Amygdala (tissue), 56 donors: ENCODE measurements at places on chromosomes 16 and 17.

- no peak for DNase-seq
These were observed 47.2 kb downstream of the ABCC1 start for GRCh38 chr16:15996432-15997109.

DNA sequence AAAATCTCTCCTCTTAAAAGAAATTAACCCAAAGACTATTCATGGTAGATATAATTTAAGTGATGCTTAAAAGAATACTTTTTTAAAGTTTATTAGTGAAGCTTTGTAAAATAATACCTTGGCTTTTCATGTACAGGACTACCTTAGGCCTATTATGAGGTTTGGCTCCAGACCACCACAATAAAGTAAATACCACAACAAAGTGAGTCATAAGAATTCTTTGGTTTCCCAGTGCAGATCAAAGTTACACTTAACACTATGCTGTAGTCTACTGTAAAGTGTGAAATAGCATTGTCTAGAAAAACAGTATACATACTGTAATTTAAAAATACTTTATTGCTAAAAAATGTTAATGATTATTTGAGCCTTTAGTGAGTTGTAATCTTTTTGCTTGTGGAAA lies 31.7 kb downstream of the CLTC start:
- DNase-seq: no peak

DNA sequence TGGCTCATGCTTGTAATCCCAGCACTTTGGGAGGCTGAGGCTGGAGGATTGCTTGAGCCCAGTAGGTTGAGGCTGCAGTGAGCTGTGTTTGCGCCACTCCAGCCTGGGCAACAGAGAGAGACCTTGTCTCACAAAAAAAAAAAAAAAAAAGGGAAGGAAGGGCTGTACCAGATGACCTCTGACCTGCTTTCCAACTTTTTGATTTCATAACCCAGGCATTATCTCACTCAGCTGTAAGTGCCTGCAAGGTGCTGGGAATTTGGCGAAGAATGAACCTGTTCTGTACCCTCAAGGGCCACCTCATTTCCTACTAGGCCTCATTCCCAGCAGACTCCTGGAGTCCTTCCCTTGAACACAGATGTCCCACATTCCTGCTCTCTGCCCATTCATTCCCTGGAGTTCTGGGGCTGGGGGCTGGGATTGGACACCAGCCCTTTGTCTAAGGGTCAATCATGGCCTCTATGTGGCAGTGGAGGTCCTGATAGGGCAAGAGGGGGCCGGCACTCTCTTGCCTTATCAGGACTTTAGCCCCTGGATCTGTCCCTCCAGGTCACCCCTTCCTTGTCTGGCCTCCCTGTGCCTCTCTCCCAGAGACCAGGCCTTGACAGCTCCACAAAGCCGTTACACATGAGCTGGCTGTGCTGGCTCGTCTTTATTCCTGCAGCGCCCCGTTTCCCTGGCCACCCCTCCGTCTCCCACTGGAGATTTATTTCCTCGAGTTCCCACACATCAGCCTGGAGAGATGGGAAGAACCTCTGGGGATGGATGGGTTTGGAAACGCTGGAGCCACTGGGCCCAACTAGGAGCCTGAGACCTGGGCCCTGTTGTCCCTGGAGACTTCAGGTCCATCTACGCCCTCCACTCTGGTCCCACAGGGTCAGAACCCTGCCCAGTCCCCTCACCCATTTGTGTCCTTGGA lies 821 bp upstream of the GFAP start:
- no peak for DNase-seq

- no peak for DNase-seq
These were observed 3.0 kb upstream of the NLRC3 start for GRCh38 chr16:3580251-3580651.

- no peak for DNase-seq
These were observed 86.9 kb upstream of the HLF start for GRCh38 chr17:55177855-55178217.

- DNase-seq: no peak
These were observed 16.6 kb upstream of the TRPV3 start for GRCh38 chr17:3574231-3574630.

DNA sequence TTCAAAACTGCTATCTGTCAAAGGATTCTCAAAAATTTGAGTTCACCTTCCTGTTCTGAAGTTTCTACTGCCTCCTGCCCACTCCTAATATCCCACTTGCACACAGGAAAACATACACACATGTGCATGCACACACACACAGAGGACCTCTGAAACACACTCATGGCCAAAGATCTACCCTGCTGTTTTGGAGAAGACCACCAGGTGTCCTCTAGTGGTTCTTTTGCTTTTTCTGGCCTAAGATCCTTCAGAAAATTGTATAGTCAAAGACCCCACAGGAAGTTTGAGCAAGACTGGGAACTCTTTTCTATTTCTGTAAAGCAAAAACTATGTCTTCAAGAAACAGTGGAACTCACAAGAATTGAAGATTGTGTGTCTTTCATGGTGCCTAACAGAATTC lies 90.2 kb downstream of the CDH8 start:
- no peak for DNase-seq

DNA sequence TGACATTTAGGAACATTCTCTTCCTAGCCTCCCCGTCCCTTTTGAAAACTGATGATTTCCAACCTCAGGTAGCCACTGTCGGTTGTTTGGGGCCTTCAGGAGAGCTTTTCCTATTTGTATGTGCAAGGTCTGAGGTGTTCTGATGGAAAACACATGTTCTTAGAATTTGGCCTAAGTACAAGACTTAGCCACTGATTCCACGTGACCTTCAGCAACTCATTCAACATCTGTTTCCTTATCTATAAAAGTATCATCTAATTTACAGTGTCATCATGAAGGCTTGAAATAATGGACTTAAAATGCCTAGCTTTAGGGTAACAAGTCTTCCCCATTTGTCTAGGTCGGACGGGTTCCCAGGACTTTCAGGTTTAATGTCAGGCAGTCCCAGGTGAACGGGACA lies 259.3 kb downstream of the SOX9 start:
- DNase-seq: no peak

- DNase-seq: no peak
These were observed 267.7 kb upstream of the ZFHX3 start for GRCh38 chr16:73315645-73316044.

DNA sequence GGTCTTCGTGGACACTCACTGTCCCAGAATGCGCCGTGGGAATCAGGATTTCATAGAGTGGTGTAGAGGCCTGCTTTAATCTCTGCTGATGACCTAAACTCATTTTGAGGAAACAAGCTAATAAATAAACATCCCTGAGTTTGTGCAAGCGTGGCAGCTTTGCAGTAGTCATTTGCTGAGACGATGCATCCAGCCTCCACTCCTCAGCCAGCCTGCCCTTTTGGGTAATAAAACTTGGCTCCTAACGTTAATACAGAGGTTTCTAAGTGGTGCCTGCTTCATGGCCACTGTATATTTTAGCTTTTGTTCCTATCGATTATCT lies 1.3 kb downstream of the DGKE start:
- no peak for DNase-seq

DNA sequence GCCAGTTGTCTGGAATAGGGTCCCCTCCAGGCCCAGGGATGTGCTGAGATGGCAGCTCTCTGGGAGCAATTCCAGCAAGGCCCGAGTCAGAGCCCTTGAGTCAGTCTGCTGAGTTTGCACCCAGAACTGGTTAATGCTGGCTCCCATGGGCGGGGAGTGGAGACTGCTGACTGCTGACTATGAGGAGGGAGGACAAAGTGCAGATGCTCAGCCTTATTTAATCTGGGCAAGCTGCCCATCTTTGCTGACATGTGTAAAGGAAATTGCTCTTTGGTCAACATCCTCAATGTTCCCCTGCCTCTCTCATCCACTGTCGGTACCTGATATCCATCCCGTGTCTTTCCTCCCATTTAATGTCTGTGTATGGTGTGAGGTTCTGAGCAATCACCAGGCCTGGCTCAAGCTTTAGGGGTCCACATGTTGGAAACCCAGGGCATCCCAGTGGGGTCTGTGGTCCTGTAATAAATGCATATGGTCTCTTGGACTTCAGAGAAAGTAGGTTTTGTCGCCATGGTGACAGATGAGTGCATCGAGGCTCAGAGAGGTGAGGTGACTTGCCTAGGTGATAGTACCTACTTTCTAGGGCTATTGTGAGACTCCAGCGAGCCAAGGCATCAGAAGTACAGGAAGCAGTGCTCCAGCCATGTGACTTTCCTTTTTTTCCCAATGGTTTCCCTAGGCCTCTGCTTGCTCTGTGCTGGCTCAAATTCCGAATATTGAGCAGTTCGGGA lies 20.0 kb upstream of the RNF135 start:
- DNase-seq: no peak

GRCh38 chr17:10683853-10684252 lies 13.5 kb downstream of the SCO1 start:
- DNase-seq: no peak

DNA sequence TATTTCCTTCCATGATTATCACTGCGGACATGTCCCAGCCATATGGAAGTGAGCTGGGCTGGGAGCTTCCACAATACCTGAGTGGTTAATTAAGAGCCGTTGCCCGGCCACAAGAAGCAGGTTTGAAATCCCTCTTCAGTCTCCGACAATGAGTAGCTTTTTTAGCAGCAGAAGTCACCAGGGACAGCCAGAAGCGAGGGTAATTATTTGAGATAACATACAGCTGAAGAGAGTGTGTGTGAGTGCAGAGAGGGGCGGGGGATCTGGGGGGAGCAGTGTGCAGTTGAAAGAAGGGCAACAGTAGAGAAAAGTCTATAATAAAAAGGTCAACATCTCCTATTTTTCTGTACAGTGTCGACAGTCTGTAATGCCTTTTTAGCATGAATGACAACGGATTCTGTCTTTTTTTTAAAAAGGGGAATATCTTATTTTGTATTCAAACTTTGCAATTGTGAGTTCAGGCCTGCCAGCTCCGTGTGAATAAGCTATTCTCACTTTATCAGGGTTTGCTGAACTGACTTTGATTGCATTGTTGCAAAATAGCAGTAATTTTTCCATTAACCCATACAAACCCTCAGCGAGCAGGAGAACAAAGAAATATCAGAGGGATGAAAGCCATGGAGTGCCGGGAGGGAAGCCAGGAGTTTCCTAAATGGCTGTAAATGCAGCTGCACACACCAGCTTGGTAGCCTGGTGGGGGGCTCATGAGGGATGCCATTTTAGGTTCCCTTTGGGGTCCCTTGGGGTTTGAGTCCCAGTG lies 220.3 kb upstream of the IRX3 start:
- no peak for DNase-seq

GRCh38 chr17:59769887-59770286 lies 62.4 kb downstream of the VMP1 start:
- DNase-seq: no peak

DNA sequence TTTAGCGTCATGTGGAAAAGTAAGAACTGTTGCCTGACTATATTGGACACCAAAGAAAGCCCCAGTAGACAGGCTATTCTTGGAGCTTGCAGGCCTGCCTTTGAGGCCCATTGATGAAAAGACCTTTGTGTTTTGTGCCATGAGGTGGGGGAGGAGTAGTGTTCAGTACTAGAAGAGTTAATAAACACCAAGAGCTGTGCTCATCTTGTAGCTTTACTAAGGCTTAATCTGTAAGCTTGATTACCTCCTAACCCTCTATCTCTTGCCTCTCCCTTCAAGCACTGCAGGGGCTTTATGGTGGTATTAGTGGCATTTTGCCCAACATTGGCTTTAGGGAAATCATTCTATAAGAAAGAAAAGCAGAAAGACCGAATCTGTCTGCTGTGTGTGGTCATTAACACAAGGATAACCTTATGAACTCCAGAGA lies 220.2 kb upstream of the TBX2 start:
- no peak for DNase-seq

GRCh38 chr16:55126456-55126855 lies 195.8 kb downstream of the IRX5 start:
- DNase-seq: no peak

DNA sequence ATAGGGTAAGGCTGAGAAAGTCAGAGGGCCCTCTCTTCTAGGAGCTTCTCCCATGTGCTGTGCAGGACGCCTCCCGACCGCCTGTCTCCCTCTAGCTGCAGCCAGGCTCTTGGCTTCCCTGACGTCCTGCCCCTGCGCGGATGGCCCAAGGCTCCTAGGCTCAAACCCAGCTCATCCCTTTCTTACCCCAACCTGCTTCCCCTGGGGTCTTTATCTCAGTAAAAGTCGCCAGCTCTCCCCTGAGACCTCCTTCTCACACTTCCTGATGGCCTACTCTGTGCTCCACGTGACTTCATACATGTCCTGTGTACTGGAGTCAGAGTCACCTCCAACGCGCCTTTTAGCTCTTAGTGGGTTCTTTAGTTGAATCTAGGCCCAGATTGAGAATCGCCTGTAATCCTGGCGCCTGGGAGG lies 1.1 kb upstream of the ZNF747 start:
- no peak for DNase-seq

GRCh38 chr16:1278477-1278876 lies 22.6 kb downstream of the TPSD1 start:
- no peak for DNase-seq

- DNase-seq: no peak
These were observed 189.7 kb upstream of the ZFHX3 start for GRCh38 chr16:73237601-73238000.

DNA sequence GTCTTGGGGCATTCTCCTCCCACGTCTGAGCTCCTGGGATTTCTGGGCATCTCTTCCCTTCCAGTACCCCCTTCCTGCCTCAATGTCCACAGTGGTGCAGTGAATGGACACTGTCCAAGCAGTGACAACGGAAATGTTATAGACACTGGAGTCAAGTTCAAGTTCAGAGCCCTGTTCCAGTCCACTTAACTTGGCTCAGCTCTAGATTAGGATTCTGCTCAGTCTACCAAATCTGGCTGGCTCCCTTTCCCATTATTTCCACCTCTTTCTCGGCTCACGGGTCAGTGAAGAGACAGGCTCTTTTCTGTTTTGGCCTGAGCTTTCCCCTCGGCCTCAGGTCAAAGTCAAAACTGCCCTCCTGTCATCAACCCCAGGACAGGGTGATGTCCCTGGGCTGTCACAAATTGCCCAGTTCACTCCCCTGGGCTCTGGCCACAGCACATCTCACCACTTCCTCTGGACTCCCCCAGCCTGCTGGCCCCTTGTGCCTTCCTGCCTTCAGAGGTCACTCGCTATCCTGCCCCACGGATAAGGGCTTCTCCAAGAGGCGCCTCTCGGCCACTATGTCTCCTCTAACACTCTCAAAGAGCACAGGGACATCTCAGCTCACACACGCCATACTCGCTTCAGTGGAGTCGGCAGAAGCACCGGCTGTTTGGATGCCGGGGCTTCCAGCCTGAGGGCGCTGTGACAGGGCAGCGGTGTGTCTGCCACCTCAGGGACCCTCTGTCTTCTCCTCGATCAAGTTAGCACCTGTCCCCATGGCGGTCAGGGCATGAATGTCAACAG lies 17.7 kb upstream of the MRPL38 start:
- no peak for DNase-seq

GRCh38 chr16:70749006-70749678 lies 51.8 kb downstream of the VAC14 start:
- DNase-seq: peak; percentile 25
